ENCODE measurements at places on chromosomes 1 and 21.

DNA sequence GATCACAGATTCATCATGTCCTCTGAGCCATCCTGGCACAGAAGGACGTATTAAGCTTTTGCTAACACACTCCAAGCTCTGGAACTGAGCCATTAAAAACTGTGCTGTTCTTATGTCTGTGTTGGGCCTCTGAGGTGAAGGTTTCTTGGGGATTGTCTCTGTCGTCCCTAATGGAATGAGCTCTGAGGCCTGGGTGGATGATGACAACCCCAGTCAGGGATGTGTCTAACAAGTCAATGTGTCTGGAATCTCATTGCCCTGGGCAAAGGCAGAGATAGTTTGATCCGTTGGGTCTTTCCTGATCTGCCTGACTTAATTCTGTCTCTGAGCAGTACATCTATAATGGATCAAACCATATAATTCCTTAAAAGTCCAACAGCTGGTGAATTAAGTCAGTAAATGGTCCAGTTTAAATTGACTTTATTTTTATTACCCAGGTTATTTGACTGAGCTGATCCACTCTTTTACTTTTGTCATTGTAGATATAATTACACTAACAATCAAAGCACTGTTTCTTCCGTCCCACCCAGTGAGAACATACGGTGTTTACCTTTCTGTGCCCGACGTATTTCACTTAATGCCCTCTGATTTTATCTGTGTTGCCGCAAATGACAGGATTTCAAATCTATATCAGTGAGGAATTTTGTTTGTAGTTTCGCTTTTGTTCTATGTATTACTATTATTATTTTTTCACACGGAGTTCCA is 38.8 kb upstream of the OR2B11 start:
- peak; percentile 8 for DNase-seq

DNA sequence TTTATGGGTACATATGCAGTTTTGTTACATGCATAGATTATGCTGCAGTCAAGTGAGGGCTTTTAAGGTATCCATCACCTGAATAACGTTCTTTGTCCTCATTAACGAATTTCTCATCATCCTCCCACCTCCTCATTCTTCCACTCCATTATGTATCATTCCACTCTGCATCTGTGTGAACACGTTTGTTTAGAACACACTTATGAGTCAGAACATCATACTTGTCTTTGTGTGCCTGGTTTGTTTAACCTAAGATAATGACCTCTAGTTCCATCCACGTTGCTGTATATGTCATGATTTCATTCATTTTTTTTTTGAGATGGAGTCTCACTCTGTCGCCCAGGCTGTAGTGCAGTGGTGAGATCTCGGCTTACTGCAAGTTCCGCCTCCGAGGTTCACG is 6.7 kb upstream of the MPC2 start:
- DNase-seq: no peak

GRCh38 chr1:12453400-12454343 is 164.3 kb downstream of the DHRS3 start:
- DNase-seq: no peak

- no peak for DNase-seq
Measured at GRCh38 chr1:8381618-8382017, 63.7 kb downstream of the SLC45A1 start.
